Body of pancreas (tissue), 4 donors: ENCODE measurements at places on chromosomes 6 and 20.

DNA sequence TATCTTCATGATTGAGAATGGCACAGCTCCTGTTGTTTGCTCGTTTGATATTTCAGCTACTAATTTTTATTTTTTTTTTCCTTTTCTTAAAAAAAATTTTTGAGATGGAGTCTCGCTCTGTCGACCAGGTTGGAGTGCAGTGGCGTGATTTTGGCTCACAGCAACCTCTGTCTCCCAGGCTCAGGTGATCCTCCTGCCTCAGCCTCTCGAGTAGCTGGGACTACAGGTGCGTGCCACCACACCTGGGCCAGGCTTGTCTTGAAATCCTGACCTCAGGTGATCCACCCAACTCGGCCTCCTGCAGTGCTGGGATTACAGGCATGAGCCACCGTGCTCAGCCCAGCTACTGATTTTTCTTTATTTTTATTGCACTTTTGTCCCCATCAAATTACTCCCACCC is 150.2 kb upstream of the SIM1 start:
- no peak for DNase-seq

- no peak for DNase-seq
Observed at GRCh38 chr6:121330516-121330915, 3.8 kb downstream of the TBC1D32 start.

GRCh38 chr6:138541823-138542481 is 42.7 kb upstream of the NHSL1 start:
- DNase-seq: no peak

DNA sequence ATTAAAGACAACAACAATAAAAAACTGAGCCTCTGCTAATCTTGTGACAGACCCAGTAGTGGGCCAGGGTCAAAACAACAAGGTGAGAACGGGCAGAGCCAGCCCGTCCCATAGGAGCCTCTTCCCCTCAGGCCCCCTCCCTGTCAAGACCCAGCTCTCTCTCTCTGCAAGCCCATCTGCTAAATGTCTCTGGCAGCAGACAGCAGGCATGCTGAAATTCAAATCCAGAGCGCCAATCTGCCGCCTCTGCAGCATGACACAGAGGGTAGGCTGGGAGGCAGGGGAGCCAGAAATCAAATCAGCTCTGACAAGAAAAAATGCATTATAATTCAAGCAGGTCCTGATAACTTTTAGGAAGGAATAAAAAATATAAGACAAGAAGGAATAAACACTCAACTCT is 26.3 kb downstream of the METTL24 start:
- no peak for DNase-seq

DNA sequence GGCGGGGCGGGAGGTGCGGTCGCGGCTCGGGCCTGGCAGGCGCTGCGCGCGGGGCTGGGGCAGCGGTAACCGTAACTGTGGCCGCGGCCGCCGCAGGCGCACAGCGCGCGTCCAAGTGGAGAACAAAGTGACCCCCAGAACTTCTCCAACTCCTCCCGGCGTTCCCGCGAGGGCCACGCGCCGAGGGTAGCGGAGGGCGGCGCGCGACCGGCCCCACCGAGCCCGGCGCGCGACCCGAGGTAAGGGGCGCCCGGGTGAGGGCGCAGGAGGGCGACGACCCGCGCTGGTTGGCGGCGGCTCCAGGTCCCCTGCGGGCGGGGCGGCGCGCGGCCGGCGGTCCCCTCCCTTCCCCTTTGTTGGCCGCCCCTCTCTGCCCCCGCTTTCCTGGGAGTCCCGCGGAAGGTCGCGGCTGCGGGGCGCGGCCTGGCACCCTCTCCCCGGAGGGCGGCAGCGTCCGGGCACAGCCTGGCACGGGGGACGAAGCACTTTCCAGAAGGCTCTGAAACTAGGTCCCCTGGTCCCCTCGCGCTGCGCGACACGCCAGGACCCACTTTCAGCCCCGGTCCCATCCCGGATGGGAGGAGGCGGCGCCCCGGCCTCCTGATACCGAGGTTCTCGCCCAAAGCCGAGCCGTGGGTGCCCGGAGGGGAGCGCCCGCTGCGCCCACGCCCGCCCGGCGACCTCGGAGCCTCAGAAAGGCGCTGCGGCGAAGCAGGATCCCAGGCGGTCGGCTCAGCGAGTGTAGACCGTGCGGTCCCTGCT is at the start of gene TIAM2:
TIAM2 (plus strand) TSS at position 62 of the 762 bp plus-strand sequence. CDS start 133,909 bp downstream, outside the sequence.
- no peak for DNase-seq

GRCh38 chr6:9834233-9834632 is 580.6 kb downstream of the TFAP2A start:
- DNase-seq: no peak

DNA sequence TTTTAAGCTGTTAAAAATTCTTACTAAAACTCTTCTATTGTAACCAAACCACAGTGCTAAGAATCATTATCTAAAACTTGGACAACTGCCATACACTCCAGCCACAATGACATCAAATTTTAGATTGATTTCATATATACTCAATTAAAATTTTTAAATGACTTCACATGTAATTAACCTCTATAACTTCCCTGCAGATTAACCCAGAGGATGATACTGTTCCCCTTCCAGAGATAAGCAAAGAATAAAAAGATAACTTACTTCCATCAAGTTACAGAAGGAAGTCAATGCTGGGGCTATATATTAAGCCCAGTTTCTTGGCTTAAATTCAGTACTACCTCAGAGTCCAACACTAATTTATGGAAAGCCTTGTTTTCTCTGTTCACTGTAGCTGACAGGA is 71.3 kb downstream of the ARHGAP18 start:
- DNase-seq: no peak

DNA sequence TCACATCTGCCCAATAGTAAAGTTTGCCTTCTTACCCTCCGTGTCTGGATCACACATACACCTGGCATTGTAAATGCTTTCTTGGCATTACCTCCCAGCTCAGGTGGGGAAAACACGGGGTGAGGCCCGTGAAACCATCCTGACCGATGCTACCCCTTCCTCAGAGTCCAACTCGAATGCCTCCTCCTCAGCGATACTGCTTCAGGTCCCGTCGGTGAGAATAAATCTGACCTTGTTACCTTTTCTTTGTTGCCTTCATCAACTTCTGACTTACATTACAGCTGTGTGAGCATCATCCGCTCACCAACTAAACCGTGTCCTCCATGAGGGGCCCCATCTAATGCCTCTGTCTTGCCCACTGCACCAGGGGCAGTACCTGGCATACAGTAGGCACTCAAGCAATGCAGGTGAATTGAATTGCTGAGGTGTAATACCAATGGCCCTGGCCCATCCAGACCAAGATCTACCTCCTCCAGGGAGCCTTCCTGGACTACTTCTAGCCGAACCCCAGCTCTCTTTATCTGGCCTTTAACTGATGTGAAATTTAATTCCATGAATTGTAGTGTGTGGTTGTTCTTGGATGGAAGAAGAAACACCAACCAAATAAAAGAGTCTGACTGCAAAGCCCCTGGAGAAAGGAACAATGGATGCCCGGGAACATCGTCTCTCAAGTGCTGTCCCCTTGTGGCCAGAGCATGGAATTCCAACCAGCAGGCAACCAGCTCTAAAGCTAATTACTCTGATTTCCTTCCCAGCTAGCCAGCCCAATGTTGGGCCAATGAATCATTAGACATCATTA is 141.5 kb downstream of the ANKRD60 start:
- DNase-seq: peak; percentile 20

DNA sequence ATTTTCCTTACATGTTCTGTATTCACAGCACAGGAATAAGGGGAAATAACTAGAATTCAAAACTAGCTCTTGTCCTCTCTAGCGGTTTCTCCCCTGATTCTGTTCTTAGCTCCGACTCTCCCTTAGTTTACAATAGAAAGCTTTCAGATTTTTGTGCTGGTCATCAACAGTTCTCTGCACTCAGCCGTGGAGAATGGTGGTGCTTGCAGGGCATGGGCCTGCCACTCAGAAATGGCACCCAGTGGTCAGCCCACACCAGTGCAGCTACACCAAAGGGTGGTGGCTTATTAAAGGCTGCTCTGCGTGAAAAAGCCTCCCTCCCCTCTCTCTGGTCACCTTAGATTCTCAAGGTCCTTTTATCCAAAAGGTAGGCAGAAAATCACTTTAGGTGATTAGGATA is 123.5 kb downstream of the SASH1 start:
- DNase-seq: no peak

- DNase-seq: no peak
Observed at GRCh38 chr20:37481610-37482009, 39.4 kb upstream of the NNAT start.

GRCh38 chr6:24696097-24696496 is 22.9 kb downstream of the C6orf62 start:
- DNase-seq: no peak

- DNase-seq: no peak
Observed at GRCh38 chr6:38542031-38542430, 97.7 kb downstream of the BTBD9 start.

DNA sequence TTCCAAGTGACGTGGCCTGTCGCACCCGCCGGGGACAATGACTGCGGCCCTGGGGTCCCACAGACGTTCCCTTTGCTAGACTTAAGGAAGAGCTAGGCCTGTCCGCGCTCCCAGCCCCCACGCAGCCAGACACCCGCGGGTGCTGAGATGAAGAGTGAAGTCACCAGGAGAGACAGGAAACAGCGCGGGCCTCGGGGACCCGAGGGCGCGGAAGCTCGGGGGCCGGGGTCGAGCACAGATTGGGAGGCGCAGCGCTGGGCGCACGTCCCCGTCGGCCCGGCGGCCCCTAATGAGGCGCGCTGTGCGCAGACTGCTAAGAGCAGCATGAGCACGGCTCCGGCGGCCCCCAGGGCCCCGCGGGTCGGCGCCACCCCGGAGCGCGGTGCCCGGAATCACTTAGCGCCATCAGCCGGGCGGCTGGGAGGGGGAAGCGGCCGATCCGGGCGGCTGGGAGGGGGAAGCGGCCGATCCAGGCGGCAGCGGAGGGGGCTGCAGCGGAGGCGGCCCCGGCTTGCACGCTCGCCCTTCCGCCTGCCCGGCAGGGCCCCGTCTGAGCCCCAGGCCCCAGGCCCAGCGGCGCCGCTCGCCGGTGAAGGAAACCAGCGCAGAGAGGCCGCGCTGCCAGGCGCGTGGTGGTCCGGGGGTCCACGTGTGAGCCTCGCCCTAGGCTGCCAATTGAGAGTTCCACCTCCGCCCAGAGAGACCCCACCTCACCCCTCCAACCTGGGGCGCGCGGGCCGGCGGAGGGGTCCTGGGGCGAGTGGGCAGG is 8.3 kb upstream of the AVP start:
- DNase-seq: no peak

DNA sequence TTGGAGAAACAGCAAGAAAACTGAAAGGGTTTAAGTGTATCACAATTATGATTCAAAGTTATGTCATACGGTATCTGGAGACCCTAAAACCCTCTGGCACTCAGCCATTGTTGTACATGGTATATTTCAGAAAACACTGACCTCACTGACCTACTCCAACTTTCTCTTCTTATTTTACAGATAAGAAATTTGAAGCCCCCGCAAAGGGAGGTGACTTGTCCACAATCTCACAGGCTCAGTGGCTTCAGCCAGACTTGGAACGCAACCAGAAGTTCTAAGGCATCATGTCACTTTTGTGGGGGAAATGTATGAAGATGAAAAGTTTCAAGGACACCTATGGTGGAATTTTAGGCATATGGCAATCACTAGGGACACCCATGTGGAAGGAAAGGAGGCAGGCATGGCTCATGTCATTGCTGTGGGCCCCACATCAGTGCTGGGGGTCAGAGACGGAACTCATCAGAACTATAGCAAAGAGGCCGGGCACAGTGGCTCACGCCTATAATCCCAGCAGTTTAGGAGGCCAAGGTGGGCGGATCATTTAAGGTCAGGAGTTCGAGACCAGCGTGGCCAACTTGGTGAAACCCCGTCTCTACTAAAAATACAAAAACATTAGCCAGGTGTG is 5.2 kb upstream of the TRIB3 start:
- DNase-seq: no peak

- DNase-seq: peak; percentile 91
Observed at GRCh38 chr6:170271771-170272314, 19.0 kb downstream of the DLL1 start.

- DNase-seq: no peak
Observed at GRCh38 chr6:99333068-99333467, 16.4 kb downstream of the FAXC start.

- no peak for DNase-seq
Observed at GRCh38 chr6:44439270-44440045, 52.0 kb downstream of the CDC5L start.

GRCh38 chr20:4272225-4272624 is 256.9 kb upstream of the RNF24 start:
- DNase-seq: no peak

DNA sequence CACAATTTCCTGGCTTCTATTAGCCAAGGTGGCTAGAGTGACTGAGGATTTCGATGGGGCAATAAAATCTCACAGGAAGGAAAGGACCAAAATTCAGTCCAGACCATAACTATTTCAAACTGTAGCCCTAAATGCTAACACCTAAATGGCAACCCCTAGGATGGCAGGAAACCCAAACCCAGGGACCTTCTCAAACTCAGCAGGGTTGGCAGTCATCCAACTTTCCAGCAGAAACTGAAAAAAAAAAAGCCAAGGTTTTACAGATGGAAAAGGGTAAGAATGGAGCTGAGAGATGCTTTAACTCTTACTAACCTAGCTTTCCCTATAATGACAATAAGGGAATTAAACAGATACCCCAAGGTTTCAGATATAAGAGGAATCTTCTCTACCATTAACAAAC is 10.5 kb downstream of the IBTK start:
- DNase-seq: no peak

GRCh38 chr6:42898891-42899361 is 16.9 kb upstream of the PTCRA start:
- DNase-seq: peak; percentile 78

- no peak for DNase-seq
Observed at GRCh38 chr6:40779409-40779808, 192.2 kb upstream of the LRFN2 start.

- DNase-seq: peak; percentile 9
Observed at GRCh38 chr6:27250277-27251111, 3.0 kb downstream of the PRSS16 start.

DNA sequence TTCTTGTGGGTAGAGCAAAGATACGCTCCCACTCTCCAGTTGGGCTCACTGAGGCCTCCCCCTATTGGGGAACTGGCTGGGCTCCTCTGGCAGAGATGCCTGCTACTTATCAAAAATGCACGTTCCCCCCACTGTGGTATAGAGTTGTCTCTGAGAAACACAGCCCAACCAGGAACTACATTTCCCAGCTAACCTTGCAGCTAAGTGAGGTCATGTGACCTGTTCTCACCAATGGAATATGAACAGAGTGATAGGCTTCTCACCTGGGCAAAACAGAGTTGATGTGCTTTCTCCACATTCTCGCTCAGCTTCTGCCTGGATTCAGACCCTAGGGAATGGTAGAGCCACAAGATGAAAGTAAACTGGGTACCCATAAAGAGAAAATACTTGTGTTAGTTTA is 49.1 kb upstream of the PTPRT start:
- no peak for DNase-seq

- no peak for DNase-seq
Observed at GRCh38 chr6:13866301-13866700, 51.9 kb upstream of the MCUR1 start.

- no peak for DNase-seq
Observed at GRCh38 chr6:150065083-150065482, 3.8 kb downstream of the ULBP3 start.

DNA sequence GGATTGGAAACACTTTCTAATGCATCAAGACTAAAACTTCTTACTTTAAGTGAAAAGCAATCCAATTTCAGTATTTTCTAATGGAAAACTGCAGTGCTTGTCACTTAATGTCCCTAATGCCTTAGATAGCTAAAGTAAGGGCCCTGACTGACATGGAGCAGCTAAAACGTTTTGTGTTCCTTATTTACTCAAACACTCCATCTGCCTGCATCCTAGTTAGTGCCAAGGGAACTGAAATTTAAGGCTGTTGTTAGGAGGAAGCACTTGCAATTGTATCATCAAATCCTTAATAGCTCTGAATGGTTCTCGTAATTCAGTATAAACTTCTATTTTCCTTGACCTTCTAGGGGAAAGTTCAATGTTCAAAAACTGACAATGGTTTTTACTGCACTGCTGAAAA is 127.4 kb downstream of the GJA10 start:
- no peak for DNase-seq
